ENCODE measurements at places on chromosomes 11 and 22. TPM values are rescaled to one million over a fixed set of nuclear protein-coding genes. Genes with fewer than 3 reads are reported as not detected.

Gene ADM2
- 1.4 TPM for total RNA-seq

Gene TRIM66
- total RNA-seq = 2.0 TPM

Gene FREY1
- 0.21 TPM for total RNA-seq

Gene OR52H1
- not detected for total RNA-seq

Gene LRRC10B
- total RNA-seq = 0.14 TPM

Gene MOGAT2
- total RNA-seq = not detected

Gene GAB2
- total RNA-seq = 3.5 TPM

Gene SPTBN2
- 67.0 TPM for total RNA-seq

Gene BIK
- 20.0 TPM for total RNA-seq

Gene GDPD5
- total RNA-seq = 3.5 TPM

Gene OR8K1
- total RNA-seq = not detected

Gene TPBGL
- total RNA-seq = not detected

Gene CD44
- total RNA-seq = 419 TPM

Gene XRCC6
- total RNA-seq = 371 TPM

Gene KRTAP5-11
- not detected for total RNA-seq

Gene MAJIN
- total RNA-seq = not detected

Gene RTN4R
- total RNA-seq = 7.0 TPM

Gene GCAT
- 38.1 TPM for total RNA-seq

Gene SYT9
- total RNA-seq = not detected

Gene SPCS2
- 23.2 TPM for total RNA-seq

Gene ROBO4
- total RNA-seq = not detected

Gene ST14
- 146 TPM for total RNA-seq

Gene SLC5A4
- not detected for total RNA-seq

Gene LUZP2
- total RNA-seq = 0.07 TPM

Gene NCAM1
- total RNA-seq = not detected

Gene INPPL1
- 37.9 TPM for total RNA-seq

Gene UPK3A
- total RNA-seq = not detected

Gene CLTCL1
- 7.9 TPM for total RNA-seq

Gene MMP1
- total RNA-seq = 3.5 TPM

Gene ARHGAP20
- total RNA-seq = not detected

Gene GRK3
- total RNA-seq = 2.1 TPM

Gene OR5I1
- total RNA-seq = not detected

Gene KDM4E
- not detected for total RNA-seq

Gene NEFH
- total RNA-seq = 3.6 TPM

Gene IL18
- total RNA-seq = 62.4 TPM

Gene NELL1
- not detected for total RNA-seq

Gene CBX7
- 0.21 TPM for total RNA-seq

Gene AQP11
- not detected for total RNA-seq

Gene SERPIND1
- total RNA-seq = 0.14 TPM

Gene APOA4
- not detected for total RNA-seq

Gene BBOX1
- 13.2 TPM for total RNA-seq

Gene TH
- total RNA-seq = 0.99 TPM

Gene TBC1D10A
- 32.6 TPM for total RNA-seq

Gene RBM4
- total RNA-seq = 102 TPM

Gene CALCB
- total RNA-seq = not detected

Gene OR4A15
- total RNA-seq = not detected

Gene ADAMTS15
- total RNA-seq = 8.0 TPM

Gene CELSR1
- total RNA-seq = 108 TPM

All from airway epithelial cell (primary cell).